CD4-positive, alpha-beta memory T cell (primary cell): ENCODE measurements at places on chromosomes 16 and 17.

GRCh38 chr16:62272035-62272434 lies 235.8 kb upstream of the CDH8 start:
- no peak for DNase-seq

- DNase-seq, result no peak
Observed at GRCh38 chr17:15659663-15660062, 24.4 kb downstream of the TRIM16 start.

- no peak for DNase-seq
Observed at GRCh38 chr17:49089094-49089493, 43.5 kb upstream of the B4GALNT2 start.

- DNase-seq, result no peak
Observed at GRCh38 chr16:64085296-64085695, 1036.6 kb downstream of the CDH11 start.

DNA sequence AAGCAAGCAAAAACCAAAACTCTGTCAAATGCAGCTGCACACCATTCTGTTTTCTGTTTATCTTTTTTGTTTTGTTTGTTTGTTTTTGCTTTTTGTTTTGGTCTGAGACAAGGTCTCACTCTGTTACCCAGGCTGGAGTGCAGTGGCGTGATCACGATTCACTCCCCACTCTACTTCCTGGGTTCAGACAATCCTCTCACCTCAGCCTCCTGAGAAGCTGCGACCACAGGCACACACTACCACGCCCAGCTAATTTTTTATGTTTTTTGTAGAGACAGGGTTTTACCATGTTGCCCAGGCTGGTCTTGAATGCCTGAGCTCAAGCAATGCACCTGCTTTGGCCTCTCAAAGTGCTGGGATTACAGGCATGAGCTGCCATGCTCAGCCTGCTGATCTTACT lies 19.3 kb upstream of the SLFN13 start:
- DNase-seq, result peak; percentile 35

GRCh38 chr16:2078691-2079090 lies 30.9 kb downstream of the TSC2 start:
- no peak for DNase-seq

- no peak for DNase-seq
Observed at GRCh38 chr16:19301931-19302330, 16.4 kb downstream of the CLEC19A start.

DNA sequence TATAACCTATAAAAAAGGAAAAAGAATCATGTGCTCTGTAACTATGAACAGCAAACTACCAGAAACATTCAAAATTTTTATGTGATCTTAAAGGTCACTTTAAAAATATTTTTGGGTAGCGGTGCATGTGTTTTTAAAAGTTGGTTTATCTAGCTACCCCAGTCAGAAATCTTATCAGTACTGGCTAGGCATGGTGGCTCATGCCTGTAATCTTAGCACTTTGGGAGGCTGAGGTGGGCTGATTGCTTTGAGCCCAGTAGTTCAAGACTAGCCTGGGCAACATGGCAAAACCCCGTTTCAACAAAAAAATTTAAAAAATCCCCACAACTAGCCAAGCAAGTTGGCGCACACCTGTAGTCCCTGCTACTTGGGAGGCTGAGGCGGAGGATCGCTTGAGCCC lies 3.7 kb downstream of the CAPNS2 start:
- no peak for DNase-seq

DNA sequence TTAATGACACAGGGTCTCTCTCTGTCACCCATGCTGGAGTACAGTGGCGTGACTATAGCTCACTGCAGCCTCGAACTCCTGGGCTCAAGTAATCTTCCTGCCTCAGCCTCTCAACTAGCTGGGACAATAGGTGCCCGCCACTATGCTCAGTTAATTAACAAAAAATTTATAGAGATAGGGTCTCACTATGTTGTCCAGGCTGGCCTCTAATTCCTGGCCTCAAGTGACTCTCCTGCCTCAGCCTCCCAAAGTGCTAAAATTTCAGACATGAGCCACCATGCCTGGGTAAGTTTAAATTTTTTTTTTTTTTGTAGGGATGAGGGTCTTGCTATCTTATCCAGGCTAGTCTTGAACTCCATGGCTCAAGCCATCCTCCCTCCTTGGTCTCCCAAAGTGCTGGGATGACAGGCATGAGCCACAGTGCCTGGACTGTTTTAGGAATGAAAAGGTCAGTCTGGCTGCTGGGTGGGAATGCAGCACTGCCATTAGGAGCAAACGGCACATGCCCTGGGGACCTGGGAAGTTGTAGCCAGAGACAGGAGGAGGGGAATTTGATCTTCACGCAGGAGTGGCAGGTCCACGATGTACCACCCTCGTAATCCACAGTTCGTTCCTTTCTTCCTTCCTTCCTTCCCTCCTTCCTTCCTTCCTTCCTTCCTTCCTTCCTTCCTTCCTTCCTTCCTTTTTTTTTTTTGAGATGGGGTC lies 106.7 kb downstream of the HAPSTR1 start:
- DNase-seq, result no peak

- no peak for DNase-seq
Observed at GRCh38 chr17:38796451-38797157, 2.8 kb downstream of the PIP4K2B start.
